ENCODE measurements at places on chromosomes 2 and 18.

- no peak for DNase-seq
These were observed 388.7 kb upstream of the MYT1L start for GRCh38 chr2:2719781-2720180.

GRCh38 chr18:63111671-63112402 lies 207.7 kb downstream of the BCL2 start:
- DNase-seq, result no peak

DNA sequence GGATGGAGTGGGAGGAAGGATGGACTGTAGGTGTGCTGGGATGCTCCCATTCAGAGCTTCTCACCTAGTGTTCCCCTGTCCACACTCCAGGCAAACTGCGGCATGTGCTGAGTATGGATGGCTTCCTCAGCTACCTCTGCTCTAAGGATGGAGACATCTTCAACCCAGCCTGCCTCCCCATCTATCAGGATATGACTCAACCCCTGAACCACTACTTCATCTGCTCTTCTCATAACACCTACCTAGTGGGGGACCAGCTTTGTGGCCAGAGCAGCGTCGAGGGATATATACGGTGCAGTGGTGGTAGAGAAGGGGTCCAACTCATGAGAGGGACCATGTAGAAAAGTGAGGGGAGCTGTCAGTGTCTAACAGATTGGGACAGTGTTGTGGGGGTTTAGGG lies 20.2 kb downstream of the PLCD4 start:
- DNase-seq, result no peak

- DNase-seq, result no peak
These were observed 85.9 kb downstream of the HRH4 start for GRCh38 chr18:24546307-24546706.

GRCh38 chr2:54522624-54523281 lies 66.6 kb downstream of the SPTBN1 start:
- peak; percentile 25 for DNase-seq

DNA sequence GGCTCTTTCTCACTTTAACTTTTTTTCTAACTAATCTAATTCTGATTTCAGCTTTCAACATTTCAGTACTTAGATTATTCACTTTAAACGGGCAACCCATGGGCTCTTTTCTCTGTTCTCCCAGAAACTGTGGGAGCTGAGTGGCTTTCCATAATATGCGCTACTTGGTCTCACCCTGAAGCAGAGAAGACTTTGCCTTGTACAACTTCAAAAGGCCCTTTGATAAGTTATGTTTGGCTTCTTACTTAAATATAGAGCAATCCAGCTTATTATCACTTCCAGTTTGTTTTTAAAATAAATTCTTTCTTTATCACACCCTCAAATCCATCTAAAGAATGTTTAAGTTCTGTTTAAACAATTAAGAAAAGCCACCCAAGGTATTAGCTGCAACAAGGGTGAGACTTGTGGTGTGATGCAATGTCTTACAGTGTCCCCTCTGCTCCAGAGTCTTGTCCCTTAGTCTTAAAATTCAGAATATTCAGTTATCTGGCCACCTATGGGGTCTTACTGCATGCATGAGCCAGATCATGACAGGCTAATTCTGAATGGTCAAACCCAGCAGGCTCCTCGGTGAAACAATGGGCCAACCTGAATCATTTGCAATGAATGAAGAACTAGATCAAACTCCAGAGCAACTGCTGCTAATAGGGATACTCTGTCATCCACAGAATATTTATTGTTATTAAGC lies 38.8 kb downstream of the GCG start:
- DNase-seq, result no peak

DNA sequence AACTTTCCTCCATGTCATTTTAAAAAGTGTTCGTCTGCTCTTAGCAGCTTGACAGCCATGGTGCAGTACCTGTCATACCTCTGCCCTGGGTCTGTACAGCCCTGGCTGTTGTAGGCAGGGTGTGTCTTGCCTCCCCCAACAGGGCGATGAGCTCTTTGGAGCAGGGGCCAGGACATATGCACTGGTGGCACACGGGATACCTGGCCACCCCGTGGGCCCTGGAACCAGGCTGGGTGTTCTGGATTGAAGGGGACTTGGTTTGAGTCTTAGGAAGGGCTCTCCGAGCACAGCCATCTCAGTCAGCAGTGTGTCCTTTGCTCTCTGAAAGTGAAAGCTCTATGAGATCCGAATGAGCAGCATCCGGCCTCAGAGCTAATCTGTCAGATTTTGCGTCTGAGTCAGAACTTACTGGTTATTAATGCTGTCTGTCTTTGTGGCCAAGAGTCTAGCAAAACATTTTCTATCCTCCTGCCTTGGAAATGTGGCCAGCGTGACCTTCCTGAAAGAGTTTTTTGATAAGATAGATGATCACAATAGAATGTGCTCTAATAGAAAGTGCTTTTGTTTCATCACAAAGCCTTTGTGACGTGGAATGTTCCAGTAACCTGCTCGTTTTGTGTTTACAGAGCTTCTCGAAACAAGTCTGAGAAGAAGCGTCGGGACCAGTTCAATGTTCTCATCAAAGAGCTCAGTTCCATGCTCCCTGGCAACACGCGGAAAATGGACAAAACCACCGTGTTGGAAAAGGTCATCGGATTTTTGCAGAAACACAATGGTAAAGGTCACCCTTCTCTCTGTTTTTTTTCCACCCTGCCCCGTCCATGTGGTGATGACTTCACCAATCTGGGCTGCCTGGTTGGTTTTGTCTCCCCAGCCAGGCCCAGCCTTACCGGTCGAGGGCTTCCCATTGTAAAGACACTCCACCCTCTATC lies 77.3 kb upstream of the RPL31 start:
- no peak for DNase-seq

DNA sequence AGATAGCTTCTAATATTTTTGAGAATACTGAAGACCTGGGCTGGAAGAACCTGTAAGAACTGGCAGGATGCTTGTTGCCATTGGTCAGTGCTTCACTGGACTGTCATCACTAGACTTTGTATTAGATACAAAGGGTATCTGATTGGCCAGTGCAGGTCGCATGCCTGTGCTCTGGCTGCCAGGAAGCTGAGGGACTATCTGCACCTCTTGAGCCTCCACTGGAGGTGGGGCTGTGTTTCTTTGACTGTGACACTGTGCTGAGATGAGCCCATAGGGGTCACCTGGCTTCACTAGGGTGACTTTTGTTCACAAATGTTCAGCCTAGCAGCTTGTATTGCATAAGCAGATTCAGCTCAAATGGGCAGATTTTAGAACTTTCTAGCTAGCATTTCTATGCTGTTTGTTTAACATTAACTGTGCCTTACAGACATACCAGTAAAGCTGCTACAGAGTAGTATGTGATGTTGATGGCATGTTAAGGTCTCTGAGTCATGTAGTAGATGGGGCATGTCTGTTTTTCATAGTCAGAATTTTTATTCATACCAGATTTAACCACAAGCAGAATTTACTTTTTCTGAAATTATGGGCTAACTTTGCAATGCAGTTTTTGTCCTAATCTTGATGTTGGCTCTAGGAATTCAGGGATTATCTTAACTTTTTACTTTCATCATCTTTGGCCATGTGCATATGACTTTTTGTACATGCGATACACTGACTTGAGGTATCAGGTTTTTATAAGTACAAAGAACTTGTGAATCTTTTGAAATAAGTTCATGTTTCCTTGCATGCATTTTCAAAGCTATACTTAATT lies 56.1 kb downstream of the RHBDD1 start:
- no peak for DNase-seq

DNA sequence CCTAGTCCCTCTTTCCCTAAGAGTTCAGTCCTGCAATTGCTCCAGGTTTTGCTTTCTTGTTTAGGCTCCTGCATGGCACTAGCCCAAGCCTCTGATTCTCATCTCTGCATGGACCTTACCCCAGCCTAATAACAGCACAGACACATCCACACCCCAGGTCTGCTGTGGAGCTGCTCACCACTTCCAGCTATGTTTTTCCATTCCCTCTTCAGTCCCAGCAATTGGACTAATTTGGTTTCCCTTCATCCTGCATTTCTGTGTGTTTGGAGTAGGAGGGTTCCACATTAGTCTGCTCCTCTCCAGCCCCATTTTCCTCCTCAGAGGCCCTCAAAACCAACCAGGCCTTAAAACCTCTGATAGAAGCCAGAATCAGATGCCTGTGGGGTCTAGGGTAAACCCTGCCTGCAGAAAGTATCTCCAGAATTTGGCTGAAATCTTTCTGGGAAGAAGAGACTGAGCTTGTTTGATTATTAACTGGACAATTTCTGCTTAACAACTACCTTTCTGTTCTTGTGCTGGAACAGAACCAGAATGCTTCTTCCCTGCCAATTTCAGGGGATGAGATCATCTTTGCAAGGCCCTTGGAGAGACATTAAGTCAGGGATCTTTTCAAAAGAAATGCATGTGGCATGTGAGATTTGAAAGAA lies 95.9 kb downstream of the GFPT1 start:
- no peak for DNase-seq

GRCh38 chr18:66300141-66300540 lies 303.7 kb downstream of the CDH19 start:
- no peak for DNase-seq

DNA sequence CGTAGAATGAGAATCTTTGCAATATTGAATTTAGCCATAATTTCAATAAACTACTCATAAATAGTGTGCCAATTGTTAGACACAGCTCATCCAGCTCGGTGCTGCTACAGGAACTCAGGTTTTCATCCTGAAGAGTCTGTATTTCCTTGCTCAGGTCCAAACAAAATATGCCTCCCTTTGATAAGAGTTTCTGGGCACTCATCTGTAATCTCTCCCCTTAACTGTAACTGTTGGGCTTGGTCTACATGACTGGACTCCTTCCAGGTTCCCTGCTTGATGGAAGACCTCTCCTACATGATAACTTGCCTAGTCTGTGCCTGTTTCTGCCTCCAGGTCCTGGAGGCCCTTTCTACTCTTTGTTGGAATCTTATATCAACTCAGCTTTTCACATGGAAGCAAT lies 57.9 kb downstream of the GCA start:
- DNase-seq, result no peak

GRCh38 chr2:20350753-20351554 lies at the start of gene PUM2:
Gene PUM2 (minus strand): TSS chr2:20350844. CDS start chr2:20327360, 23,484 bp downstream.
- peak; percentile 81 for DNase-seq

DNA sequence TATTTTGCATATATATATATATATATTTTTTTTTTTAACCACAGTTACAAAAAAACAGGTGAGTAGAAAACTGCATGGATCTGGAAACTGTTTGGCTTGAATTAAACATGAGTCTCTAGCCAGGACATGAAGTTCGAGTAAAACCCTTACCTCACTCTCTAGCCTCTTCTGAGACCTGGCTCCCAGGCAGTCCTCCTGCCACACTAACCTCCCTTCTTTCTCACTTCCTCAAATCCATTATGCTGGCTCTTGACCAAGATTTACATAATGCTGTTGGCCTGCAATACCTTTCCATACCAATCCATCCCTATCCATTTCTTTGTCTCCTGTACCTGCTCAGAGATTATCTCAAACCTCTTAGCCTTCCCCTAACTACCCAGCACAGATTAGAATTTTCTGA lies 34.0 kb downstream of the PIGN start:
- DNase-seq, result no peak

GRCh38 chr18:12645751-12646203 lies 12.1 kb downstream of the SPIRE1 start:
- no peak for DNase-seq

GRCh38 chr2:12547566-12548170 lies 169.1 kb upstream of the TRIB2 start:
- no peak for DNase-seq

DNA sequence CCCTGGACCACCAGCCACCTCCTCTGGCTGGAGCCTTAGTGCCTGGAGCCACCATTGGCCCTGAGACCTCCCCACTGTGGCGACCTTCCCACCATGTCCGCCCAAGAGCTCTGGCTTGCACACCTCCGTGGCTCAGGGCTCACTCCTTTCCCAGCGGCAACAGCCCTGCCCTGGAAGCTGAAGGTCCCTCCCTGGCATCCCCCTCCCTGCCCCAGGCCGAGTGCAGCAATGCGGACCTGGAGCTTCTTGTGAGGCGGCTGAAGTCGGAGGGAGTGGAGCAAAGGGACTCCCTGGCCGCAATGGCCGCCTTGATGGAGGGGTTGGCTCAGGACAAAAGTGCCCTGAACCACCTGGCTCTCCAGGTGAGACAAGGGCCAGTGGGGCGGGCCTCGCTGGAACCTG lies 28.6 kb downstream of the CROCC2 start:
- no peak for DNase-seq

GRCh38 chr18:57060814-57061213 lies 86.1 kb upstream of the BOD1L2 start:
- no peak for DNase-seq

DNA sequence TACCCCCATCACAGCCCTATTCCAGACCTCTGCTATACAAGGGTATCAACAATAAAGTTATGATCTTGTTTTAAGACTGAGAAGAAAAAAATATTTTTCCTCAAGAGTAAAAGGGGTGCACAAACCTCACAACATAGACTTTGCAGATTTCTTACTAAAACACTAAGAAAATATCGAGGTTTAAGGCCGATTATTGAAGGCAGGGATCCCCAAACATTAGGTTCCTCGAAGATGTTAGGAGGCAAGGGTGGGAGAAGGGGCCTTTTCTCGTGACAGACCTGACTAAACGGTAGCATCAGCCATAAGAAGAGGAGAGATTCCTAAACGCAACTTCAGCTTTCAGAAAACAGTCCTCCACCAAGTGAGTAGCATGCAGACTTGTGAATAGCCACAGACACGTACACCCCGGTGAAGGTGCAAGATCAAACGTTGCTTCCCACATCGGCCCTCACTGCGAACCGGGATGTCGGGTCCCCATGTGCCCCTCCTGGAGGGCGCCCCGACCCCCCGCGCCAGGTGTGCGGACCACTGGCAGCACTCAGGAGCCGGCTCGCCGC lies 678 bp downstream of the PIAS2 start:
- DNase-seq, result peak; percentile 35

DNA sequence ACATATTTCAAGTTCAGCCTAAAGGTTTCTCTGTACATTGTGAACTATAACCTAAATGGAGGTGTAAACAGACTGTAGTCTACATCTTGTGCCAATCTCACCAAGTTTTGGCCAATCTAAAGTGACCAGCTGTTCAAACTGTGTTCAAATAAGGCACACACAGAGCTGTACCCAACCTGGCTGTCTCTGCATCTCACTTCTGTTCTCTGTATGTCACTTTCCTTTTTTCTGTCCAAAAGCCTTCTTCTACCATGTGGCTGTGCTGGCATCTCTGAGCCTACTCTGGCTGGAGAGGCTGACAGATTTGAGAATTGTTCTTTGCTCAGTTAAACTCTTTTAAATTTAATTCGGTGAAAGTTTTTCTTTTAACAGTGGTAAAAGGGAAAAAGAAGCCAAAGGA lies 817.9 kb downstream of the SOCS6 start:
- DNase-seq, result no peak

DNA sequence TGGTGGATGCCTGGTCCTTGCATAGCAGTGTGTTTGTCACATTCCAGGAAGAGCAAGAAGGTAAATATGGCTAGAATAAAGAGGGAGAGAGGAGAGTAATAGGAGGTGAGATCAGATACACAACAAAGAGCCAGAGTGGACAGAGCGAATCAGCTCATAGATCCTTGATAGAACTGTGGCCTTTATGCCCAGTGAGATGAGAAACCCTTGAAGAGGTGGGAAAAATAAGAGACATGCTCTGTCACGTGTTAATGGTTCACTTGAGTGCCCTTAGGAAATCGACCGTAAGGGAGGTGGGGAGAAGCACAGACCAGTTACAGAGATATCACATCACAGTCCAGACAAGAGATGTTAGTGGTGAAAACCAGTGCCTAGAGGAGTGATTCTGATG lies 84.7 kb upstream of the RAB27B start:
- DNase-seq, result no peak

All from GM12891 (cell line).